Erythroblast (primary cell): ENCODE measurements at places on chromosomes 2 and 18.

DNA sequence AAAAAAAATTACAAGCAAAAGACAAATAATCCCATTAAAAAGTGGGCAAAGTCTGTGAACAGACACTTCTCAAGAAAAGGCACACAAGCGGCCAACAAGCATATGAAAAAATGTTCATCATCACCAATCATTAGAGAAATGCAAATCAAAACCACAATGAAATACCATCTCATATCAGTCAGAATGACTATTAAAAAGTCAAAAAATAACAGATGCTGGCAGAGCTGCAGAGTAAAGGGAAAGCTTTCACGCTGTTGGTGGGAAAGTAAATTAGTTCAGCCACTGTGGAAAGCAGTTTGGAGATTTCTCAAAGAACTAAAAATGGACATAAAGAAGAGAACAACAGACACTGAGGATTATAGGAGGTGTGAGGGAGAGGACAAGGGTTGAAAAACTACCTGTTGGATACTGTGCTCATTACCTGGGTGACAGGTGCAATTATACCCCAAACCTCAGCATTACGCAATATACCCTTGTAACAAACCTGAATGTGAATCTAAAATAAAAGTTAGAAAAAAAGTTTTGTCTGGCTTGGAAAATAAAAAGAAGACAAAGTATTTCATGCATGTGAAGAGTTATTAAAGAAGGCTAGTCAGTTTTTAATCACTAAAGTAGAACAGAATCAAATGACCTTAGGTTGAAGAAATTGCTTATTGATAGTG is 8.7 kb upstream of the ACSL3 start:
- no peak for DNase-seq

- no peak for DNase-seq
Observed at GRCh38 chr2:134079373-134079772, 174.5 kb upstream of the MGAT5 start.

DNA sequence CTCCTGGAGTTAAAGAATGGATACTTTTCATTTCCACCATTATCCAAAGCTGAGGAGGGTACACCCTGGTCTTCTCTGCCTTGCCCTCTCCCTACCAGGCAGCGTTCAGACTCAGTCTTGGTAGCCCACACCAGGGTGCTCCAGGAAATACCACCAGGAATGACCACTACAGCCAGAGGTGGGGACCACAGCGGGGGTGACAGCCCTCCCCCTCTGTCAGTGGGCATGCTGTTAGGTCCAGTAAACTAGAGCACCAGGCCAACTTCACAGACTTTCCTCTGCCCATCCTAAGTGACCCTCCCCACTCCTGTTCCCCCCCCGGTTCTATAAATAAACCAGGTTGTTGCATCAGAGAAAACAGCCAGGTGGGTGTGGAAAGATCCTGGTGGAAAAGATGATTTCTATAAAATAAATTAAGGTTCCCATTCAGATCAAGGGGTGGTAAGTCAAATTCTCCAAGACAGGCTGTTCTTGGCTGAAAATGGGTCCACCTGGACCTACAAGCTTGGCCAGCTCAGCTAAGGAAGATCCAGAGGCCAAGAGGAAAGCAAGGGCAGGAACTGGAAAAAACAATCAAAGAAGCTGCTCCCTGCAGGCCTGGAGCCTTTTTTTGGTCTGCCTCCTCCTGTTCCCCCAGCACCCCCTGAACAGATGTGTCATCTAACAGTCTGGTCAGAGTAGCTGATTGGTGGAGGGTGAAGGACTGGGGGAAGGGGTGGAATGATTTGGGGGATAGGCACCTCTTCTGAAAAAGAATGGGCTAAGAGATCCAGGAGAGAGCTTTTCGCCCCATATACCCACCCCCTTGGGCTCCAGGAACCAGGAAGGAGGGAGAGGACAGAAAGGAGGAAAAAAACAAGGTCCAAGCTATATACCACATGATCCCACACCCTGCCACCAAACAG is 2.3 kb downstream of the RAB11FIP5 start:
- no peak for DNase-seq

- no peak for DNase-seq
Observed at GRCh38 chr18:31500051-31500688, 2.2 kb downstream of the DSG2 start.

GRCh38 chr2:24928036-24928435 is 8.0 kb upstream of the ADCY3 start:
- DNase-seq: no peak

GRCh38 chr18:22034276-22034675 is 135.1 kb upstream of the GATA6 start:
- DNase-seq: no peak

GRCh38 chr18:2547477-2548087 is 23.7 kb downstream of the METTL4 start:
- peak; percentile 68 for DNase-seq

GRCh38 chr2:238098901-238099713 is 1.0 kb upstream of the ESPNL start:
- DNase-seq: no peak

DNA sequence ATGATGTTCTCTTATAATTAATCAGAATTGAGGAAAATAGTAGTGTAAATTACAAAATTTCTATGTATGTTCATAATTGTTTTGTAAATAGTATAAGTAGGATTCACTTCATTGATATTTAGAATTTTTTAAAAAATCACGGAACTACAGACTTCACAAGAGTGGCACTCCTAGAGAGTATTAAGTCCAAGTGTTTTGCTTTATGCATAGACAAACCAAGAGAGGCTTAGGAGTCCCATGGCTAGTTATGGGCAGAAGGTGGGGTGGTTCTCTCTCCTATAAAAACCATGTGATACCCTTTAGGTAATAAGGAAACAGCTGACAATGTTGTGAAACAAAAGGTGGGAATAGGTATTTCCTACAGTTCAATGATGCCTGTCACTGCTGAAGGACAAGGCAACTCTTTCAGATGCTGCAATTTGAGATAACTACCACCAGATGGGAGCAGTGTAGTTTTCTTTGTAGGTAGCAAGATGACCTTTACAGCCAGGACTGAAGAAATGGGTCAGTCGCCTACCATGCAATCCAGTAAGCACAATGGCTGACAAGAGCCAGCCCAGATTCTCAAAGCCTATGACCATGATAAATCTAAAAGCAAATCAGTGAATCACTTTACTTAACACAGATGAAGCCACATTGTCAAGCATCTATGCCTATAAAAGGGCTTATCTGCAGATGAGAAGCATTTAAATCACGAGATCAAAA is 83.9 kb downstream of the AAK1 start:
- peak; percentile 70 for DNase-seq
